AG04450 (cell line): ENCODE measurements at places on chromosomes 2 and 18.

DNA sequence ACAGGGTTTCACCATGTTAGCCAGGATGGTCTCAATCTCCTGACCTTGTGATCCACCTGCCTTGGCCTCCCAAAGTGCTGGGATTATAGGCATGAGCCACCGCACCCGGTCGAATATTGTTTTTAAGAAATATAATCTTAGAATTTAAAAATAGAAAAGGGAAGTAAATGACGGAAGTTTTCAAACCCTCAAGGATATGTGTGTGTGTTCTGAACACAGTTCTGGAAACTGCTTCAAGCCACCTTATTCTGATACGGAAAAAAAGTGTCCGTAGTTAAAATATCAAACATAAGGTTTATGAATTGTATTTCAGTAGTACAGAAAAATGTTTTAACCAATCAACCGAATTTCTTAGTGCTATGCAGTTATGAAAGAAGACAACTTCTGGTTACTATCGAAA, 115.9 kb downstream of the UPP2 start:
- no peak for DNase-seq

DNA sequence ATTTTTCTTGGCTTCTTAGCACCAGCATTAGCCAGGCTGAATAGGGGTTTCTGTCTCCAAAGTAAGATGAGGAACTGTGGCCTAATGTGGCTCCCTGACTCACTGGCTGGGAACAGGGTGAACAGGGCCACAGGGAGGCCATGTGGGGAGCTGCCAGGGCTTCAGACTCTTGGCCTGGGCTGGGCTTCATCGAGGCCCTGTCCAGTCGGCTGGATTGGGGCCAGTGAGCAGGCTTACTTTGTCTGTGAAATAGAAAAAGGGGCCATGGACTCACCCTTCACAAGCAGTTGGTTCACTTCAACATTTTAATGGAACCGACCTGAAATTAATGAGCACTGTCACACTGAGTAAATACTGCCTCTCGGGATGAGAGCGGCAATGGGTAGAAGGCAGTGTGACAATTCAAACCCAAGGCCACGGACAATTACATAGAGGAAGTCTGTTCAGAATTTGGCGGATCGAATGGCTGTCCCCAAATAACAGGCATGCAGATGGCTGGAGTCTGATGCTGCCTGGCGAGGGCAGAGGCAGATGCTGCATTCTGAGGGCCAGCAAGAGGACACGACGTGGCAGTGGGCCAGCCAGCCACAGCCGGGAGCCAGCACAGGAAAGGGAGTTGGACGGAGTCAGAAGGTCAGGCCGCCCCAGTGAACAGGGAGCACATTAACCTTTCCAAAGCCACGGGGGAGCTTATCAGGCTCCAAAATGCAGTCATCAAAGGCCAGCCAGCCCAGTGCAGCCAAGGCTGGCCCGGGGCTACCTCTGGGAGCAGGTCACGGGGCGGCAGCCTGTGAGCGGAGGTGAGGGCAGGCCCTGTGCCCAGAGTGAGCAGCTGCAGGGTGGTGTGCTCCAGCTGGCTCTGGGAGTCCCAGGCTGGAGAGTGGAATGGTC, 146.6 kb upstream of the REV1 start:
- no peak for DNase-seq

GRCh38 chr2:67613227-67613626, 216.1 kb downstream of the ETAA1 start:
- DNase-seq = no peak

DNA sequence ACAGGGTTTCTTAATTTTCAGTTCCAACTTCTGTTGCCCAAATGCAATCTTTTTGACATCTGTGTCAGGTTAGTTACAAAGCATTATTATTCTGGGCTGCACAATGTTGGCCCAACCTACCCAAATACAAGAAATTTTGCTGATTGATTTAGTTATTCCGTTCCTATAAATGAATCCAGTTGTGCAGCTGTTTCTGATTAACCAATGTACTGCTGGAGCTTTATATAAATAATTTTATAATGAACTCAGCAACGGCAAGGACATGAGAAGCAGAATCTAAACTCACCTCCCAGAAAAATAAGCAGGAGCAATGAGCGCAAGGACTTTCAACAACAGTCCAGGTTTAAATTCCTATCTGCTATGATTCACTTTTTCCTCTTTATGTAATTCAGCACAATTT, 76.3 kb upstream of the WIPF1 start:
- DNase-seq = no peak

DNA sequence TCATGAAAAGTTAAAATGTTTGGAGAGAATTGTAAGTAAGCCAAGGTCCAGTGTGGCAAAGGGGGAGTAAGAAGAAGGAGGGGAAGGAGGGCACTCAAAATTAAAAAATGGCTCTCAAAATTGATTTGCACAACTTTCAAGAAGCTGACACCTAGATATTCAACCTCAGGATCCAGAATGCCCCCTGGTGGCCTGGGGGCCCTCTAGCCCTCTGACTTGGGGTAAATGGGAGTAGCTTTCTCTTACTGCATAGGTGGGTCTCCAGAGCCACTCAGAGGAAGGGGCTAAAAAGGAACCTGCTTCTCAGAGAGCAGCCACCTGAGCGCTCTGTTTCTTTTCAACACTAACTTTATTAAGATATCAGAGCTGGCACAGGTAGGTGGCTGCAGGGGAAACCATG, 968.5 kb downstream of the BCL11A start:
- no peak for DNase-seq
